ENCODE measurements at places on chromosomes 16 and 17. TPM values are rescaled to one million over a fixed set of nuclear protein-coding genes. Genes with fewer than 3 reads are reported as not detected.

The MAPT gene
- 0.05 TPM for total RNA-seq

The TNFAIP1 gene
- total RNA-seq = 102 TPM

The CLEC18A gene
- not detected for total RNA-seq

The SLC5A10 gene
- not detected for total RNA-seq

The LLGL1 gene
- total RNA-seq = 47.3 TPM

Measured in glomerular endothelial cell (primary cell).